ENCODE measurements at places on chromosomes 2 and 18. TPM values are rescaled to one million over a fixed set of nuclear protein-coding genes. Genes with fewer than 3 reads are reported as not detected.

RTP5 gene
- not detected for total RNA-seq

UGT1A8 gene
- not detected for total RNA-seq

AMER3 gene
- total RNA-seq = 0.13 TPM

FHL2 gene
- total RNA-seq = 22.1 TPM

SPAG16 gene
- 19.3 TPM for total RNA-seq

CHST10 gene
- total RNA-seq = 24.4 TPM

DNA sequence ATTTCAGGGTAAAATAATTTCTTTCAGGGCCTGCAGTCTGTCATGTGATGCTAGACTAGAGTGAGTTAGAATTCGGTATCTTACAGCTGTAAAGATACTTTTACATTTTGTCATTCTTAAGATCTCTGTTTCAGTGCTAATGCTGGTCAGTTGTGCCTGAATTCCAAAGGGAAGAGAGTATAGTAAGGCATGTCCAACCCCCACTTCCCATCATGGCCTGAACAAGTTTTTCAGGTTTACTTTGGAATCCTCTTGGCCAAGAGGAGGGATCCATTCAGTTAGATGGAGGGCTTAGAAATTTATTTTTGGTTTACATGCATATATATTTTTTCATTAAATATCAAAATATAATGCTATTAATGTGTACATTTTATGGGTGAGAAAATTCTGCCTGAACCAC is 596.6 kb downstream of the XIRP2 start:
- no peak for DNase-seq

- no peak for DNase-seq
Measured at GRCh38 chr18:48565105-48565504, 26.3 kb downstream of the CTIF start.

All from WTC11 (cell line).